ENCODE measurements at places on chromosomes 5 and 9.

- DNase-seq = peak; percentile 46
These were observed 330 bp downstream of the TBC1D2 start for GRCh38 chr9:98255061-98255577.

- no peak for DNase-seq
These were observed 127.1 kb downstream of the FANCC start for GRCh38 chr9:95190413-95190812.

GRCh38 chr5:87069974-87070608, 197.6 kb upstream of the RASA1 start:
- DNase-seq = peak; percentile 75

DNA sequence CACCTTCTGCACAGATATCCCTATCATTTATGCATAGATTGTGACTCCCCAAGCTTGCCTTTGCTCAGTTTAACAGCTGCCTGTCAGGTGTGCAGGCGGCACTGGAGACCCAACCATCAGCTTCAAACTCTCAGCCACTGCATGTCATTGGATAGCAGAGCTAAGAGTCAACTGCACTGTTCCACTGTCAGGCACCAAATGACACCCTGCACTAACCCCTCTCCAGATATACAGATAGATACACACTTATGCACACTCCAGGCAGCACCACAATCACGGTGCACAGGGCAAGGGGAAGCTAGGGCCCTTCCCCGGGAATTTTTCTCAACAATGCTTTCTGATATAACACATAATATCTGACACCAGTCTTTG, 142.3 kb downstream of the BNC2 start:
- peak; percentile 58 for DNase-seq

DNA sequence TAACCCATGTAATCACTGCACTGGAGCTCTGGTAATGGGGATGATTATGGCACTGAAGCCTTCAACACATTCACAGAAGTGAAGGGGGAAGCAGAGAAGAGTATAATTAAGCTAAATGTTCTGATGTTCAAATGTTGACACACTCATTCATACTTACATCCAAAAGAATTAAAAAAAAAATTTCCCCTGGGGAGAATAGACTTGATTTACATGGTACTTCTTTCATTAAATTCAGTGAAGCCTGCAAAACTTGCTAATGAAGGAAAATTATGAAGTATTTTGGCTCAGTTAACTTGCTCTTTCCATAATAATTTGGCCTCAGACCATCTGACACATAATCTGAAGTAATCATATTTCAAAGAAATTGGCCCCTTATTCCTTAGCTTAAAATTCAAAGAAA, 428.8 kb downstream of the SH3GL2 start:
- DNase-seq = no peak

- no peak for DNase-seq
These were observed 114.3 kb downstream of the KCTD16 start for GRCh38 chr5:144284931-144285502.

GRCh38 chr5:177087398-177088005, 787 bp downstream of the FGFR4 start:
- DNase-seq = no peak
